ENCODE measurements at places on chromosomes 12 and 14. TPM values are rescaled to one million over a fixed set of nuclear protein-coding genes. Genes with fewer than 3 reads are reported as not detected.
A peak's percentile ranks its signal among the peaks of the same experiment; 100 is the strongest.

- DNase-seq: no peak
Observed at GRCh38 chr14:75395862-75396261, 32.0 kb upstream of the JDP2 start.

DNA sequence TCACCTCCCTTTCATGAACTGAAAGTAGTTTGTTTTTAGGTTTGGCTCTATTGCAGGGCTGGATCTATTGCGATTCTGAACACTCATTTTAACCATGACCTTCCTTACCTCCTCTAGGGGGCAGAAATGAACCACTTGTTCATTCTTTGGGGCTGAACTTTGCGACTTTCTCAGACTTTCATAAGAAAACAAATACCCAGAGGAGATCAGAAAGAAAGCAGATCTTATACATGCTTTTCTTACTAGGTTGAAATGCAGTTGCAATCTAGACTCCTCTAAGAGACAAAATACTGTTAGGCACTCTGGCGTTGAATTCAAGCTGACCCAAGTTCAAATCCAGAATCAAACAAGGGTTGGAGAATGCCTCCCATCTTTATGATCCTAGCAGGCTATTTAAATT is 32.6 kb upstream of the PLEKHG3 start:
- peak; percentile 81 for DNase-seq

GRCh38 chr12:99063182-99063581 is 418.1 kb downstream of the APAF1 start:
- DNase-seq: no peak

DNA sequence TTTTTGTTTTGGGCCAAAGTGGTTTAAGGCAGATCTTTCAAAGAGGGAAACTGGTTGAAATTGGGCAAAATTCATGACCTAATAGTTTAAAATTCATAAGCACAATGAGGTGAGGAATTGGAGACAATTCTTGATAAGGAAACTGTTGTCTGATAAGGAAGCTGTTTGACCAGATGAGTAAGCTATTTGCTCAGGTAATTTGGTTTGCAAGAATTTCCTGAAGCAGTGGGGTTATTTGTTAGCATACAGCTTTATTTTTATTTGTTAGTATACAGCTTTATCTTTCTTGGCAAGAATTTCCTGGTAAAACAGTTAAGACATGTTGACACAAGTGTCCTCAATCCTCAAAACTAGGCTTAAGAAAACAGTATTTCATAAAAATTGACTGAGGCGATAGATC is 559.0 kb downstream of the GALC start:
- DNase-seq: no peak

MED13L gene
- 58.4 TPM for total RNA-seq

Data from SK-MEL-5 (cell line).